Stromal cell of bone marrow (primary cell): ENCODE measurements at places on chromosomes 7 and 10.

GRCh38 chr7:20539201-20539600 is 76.3 kb upstream of the ABCB5 start:
- no peak for DNase-seq

- no peak for DNase-seq
Measured at GRCh38 chr10:44995581-44995913, 5.2 kb upstream of the ZNF22 start.

GRCh38 chr10:119845656-119846055 is 27.0 kb downstream of the MCMBP start:
- DNase-seq = no peak

- no peak for DNase-seq
Measured at GRCh38 chr7:111630862-111631261, 68.6 kb upstream of the IMMP2L start.

DNA sequence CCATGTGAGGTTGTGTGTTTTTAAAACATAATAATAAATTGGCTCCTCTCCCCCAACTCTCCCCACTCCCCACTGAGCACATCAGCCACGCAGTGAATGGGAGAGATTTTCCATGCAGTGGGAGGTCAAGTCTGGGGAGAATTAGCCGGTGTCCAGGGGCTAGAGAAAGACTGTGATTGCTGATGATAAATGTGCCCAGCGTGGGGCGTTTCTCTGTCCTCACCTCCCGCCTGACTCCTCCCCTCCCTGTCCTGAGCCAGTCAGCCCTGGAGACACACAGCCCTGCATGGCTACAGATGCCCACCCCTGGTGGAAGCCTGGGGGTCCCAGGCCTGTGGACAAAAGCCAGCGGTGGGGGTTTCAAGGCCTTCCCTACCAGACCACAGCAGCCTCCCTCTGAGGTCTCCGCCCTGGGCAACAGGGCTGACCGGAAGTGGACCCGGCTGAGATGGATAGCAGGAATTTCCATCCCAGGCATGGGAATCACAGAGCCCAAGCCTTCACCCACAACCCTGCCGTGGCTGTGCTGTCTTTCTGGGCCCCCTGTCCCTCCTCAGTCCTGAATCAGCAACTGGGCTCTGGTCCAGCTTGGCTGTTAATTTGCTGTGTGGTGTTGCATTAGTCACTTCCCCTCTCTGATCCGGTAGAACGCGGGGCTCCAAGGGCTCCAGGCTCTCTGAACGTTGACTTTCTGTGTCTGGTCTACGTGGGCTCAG is 46.8 kb upstream of the SLC29A3 start:
- peak; percentile 43 for DNase-seq

- DNase-seq = no peak
Measured at GRCh38 chr7:42650171-42650570, 261.7 kb downstream of the C7orf25 start.

DNA sequence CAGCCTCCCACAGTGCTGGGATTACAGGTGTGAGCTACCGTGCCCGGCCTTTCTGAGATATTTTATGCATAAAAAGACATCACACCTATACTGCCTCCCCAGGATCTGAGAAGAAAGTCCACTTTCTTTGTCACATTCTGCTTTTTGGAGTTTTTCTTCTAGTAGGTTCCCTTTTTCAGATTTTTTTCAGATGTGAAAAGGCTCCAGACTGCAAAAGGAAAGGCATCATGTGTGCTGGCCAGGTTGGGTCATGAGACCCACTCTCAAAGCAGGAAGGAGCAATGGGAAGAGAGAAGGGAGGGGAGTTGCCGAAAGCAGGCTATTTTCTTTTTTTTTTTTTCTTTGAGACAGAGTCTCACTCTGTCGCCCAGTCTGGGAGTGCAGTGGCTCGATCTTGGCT is 10.8 kb downstream of the BLVRA start:
- no peak for DNase-seq

- no peak for DNase-seq
Measured at GRCh38 chr10:14579405-14579804, 195.3 kb downstream of the FAM107B start.

DNA sequence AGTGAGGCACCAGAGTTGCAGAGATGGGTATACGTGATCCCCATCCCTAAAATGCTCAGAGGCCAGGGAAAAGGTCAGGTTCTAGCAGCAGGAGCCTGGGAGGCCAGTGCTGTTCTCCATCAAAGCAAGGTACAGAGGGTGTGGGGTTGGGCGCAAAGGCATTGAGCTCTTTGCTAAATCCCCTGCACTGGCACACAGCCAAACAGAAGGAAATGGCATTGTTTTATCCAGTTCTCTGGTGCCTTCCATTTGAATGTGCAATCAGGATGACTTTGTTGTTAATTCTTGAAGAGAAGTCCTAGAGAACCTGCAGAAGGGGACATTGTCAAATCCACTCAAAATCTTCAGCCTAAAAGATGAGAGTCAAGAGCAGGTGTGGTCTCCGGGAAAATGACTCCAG is 111.3 kb upstream of the CHST15 start:
- no peak for DNase-seq

DNA sequence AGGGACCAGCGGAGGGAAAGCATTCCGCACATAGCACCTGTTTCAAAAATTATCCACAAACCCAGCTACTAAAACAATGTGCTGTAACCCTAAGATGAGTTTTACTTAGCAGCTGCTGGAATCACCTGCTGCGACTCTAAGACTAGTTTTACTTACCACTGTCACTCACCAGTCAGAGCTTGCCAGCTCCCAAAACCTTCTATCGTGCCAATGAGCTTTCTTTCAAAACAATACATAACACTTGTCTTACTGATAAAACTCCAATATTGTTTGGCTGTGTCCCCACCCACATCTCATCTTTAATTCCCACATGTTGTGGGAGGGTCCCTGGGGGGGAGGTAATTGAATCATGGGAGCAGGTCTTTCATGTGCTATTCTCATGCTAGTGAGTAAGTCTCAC is 18.4 kb downstream of the ST8SIA6 start:
- DNase-seq = no peak

DNA sequence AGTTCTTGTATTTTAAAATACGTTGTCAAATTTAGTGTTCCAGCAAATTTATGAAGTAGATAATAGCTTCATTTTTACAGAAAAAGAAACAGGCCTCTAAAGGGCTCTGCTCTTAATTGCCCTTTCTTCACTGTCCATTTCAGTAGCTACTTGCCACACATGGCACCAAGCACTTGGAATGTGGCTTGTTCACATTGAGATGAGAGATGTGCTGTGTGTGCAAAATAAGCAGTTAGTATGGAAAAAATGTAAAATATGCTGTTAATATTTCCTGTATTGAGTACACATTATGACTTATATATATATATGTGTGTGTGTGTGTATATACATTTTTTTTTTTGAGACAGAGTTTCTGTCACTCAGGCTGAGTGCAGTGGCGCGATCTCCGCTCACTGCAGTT is 19.5 kb downstream of the RBM33 start:
- DNase-seq = no peak

DNA sequence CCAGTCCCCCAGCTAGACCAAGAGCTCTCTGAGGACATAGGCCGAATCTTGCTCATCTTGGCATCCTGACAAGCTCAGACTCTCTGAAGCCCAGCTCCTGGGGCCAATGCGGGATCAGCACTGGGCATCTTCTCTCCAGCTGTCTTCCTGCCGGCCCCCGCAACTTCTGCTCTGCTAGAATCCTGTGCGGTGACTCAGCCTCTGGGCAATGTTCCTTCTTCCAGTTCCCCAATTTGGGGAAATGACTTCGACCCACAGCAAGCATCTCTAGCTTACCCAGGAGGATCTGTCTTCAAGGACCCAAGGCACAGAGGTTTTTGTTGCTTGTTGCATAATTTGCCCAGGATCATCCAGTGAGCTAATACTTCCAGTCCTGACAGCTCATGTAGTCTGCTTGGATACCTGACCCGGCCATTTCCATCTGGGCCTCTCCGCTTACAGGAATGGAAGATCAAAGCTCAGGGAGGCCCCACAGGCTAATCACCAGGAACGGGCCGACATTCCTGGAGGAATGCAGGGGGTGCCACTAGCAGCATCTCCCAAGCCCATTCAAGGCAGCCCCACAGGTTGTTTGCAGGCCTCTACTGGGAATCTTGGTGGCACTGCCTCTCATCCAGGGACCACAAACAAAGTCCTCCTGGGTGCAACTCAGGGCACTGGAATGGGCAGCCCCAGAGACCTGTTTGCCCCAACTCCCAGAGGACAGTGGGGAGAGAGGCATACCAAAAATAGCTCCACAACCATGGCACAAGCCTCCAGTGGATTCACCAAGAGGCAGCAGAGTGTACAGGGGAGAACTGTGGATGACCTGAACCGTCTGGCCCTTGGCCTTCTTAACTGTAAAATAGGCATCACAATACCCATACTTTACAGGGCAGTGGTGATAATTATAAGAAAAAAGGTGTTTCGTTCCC is 151.9 kb downstream of the NEURL1 start:
- DNase-seq = peak; percentile 84

DNA sequence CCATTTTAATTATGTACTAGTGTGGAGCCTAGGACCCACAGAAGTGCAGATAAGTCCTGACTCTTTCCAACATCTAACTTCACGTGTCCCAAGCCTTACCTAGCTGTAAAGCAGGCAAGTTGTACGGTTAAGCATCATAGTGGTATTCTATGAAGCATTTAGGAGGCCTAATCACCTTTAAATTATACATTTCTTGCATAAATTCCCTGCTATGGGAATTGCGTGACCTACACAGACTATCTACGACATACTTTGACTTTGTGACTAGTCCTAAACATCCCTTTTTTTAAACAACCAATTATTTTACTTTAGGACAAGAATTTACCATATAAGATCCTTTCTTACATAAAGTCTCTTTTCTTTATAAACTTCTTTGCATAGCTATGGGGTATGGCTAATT is 37.7 kb upstream of the LRGUK start:
- no peak for DNase-seq

DNA sequence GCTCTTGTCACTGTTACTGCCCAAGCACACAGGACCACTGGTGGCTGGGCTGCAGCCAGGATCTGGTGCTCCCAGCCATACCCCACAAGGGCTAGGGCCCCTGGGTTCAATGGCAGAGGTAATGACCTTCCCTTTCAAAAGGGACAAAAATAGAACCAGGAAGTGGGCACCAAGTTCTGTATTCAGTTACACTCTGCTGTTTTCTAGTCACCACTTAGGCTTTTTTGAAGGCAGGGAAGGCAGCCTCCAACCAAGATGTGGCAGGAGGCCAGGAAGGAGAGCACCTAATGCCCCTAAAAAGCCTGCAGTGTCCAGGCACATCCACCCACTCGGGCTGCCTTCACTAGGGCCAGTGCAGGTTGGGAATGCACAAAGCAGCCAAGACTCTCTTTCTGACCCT is 47.8 kb downstream of the NOD1 start:
- DNase-seq = no peak

GRCh38 chr7:55366461-55367070 is 1.4 kb downstream of the LANCL2 start:
- DNase-seq = no peak

DNA sequence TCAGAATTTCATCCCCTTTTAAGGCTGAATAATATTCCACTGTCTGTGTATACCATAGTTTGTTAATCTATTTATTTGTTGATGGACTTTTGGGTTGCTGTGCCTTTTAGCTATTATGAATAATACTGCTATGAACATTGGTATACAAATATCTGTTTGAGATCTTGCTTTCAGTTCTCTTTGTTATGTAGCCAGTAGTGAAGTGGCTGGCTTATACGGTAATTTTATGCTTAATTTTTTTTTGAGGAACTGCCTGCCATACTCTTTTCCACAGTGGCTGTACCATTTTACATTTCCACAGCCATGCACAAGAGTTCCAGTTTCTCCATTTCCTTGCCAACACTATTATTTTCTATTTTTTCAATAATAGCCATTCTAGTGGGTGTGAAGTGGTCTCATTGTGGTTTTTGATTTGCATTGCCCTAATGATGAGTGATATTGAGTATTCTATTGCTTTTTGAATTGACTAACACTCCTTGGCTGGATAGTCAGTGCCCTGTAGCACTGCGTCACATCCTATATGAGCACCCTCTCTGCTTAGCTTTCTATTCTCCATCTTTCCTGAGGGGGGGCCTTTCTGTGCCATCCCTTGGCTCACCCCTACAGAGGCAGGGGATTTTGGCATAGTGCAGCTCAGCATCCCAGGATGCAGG is 29.4 kb upstream of the RAPGEF5 start:
- no peak for DNase-seq

GRCh38 chr7:11379641-11380040 is 406.0 kb downstream of the PHF14 start:
- no peak for DNase-seq

DNA sequence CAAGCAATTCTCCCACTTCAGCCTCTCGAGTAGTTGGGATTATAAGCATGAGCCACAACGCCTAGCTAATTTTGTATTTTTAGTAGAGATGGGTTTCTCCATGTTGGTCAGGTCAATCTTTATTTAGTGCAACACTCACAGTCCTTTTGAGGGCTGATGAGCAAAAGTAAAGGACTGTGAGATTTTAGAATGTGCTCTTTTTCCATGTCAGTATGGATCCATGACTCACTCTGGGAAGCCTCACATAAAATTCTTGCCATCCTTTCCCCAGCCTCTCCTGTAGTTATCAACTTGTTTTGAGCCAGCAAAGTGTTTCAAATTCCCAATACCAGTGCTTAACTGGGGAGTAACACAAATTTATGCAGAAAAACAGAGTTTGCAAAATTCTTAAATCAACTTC is 135.8 kb upstream of the CXCL12 start:
- DNase-seq = peak; percentile 17

- no peak for DNase-seq
Measured at GRCh38 chr7:47100148-47100816, 481.6 kb downstream of the TNS3 start.

DNA sequence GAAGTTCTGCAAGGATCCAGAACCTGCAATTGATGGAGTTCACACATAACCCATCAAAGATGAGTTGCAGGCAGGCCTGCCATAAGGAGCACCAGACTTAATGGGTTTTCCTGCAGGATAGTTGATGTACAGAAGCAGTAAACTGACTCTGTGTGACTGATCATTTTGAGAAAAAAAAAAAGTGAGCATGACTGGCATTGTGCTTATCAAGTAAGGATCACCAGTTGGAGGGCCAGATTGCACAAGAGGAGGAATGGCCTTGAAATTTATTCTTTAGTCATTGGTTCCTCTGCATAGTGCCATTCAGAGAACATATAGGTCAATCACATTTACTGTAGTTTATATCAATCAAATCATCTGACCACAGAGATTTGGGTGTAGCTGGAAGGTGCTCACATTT is 3.8 kb downstream of the CYP3A43 start:
- no peak for DNase-seq
